ENCODE measurements at places on chromosomes 1 and 21.

DNA sequence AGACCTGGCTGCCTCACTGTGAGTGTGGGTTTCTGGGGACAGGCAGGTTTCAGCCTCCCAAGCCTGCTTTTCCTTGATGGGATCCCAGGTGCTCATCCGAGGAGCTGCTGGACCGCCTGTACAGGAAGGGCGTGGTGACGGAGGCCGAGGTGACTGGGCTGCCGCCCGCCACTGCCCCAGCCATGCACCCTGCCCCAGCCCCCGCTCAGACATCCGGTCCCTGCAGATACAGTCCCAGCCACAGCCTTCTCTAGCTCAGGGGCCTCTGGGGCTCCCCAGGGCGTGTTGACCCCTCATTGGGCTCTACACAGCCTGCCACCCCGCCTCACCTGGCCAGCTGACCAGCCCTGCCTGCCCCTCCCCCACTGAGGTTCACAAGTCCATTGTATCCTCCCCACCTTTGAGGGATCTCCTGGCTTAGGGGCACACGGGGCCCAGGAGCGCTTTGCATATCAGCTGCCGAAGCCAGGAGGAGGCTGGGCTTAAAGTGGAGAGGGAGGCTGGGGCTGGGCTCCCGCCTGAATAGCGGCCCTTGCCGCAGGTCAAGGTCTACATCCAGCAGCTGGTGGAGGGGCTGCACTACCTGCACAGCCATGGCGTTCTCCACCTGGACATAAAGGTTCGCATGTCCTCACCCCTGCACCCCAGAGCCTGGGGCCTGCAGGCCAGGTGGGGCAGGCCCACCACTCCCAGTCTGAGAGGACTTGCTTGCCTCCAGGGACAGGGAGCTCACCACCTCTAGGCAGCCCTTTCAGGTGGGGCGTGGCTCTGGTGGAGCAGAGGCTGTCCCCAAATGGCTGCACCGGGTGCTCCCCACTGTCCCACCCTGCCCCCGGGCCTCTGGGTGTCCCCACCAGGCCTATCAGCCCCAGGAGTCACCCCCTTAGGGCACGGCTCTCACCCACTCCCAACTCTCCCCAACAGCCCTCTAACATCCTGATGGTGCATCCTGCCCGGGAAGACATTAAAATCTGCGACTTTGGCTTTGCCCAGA is 38.5 kb downstream of the TRIM11 start:
- no peak for DNase-seq

GRCh38 chr1:23013657-23014056 is 2.0 kb downstream of the TEX46 start:
- DNase-seq, result no peak

DNA sequence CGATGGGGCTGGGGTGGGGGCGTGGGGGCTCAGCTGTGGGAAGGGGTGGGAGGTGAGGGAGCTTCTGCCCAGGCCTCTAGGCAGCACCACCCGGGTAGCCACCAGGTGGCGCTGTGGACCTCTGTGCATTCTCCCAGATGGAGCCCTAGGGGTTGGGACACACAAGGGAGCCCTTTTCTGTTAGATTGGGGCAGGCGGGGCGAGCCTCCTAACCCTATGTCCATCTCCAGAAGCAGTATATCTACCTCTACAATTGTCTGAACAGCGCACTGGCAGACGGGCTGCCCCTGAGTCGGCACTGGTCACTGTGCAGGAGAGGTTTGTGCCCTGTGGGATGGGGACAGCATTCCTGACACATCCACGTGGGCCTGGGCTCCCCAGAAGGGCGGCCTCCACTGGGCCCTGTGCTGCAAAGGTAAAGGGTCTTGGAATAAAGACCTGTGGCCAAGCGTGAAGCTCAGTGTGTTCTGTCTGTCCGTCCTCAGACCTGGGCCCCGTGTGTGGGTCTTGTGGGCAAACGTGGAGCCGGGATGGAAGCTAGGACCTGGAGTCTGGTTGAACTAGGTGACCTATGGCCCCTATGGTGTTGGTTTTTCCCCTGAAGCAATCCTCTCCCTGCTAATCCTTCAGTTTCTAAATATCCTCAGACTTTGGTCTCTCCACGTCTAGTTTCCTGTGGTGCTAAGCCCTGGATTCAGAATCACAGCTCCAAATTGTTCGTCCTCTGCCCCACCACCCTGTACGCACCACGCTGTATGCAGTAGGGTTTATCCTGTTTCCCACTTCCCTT is 4.4 kb upstream of the LGR6 start:
- peak; percentile 61 for DNase-seq

GRCh38 chr1:2135941-2136340 is 58.6 kb downstream of the FAAP20 start:
- DNase-seq, result no peak

DNA sequence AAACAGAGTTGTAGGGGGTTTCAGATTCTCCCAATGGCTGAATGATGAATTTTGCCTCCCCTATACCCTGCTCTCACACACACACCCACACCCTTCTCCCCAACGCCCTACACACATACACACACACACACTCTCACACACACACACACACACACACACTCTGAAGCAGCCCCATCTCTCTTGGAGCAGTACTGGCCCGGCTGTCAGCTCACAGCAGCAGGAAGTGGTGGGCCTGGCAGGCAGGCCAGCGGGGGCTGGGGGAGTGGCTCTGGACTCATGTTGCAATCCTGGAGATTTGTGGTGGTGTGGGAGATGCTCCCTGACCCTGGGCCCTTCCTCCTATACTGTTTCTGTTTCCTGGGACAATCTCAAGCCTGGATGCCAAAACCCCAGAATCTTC is 2.2 kb downstream of the IKBKE start:
- no peak for DNase-seq

GRCh38 chr1:209761011-209761635 is 5.3 kb downstream of the TRAF3IP3 start:
- DNase-seq, result no peak

DNA sequence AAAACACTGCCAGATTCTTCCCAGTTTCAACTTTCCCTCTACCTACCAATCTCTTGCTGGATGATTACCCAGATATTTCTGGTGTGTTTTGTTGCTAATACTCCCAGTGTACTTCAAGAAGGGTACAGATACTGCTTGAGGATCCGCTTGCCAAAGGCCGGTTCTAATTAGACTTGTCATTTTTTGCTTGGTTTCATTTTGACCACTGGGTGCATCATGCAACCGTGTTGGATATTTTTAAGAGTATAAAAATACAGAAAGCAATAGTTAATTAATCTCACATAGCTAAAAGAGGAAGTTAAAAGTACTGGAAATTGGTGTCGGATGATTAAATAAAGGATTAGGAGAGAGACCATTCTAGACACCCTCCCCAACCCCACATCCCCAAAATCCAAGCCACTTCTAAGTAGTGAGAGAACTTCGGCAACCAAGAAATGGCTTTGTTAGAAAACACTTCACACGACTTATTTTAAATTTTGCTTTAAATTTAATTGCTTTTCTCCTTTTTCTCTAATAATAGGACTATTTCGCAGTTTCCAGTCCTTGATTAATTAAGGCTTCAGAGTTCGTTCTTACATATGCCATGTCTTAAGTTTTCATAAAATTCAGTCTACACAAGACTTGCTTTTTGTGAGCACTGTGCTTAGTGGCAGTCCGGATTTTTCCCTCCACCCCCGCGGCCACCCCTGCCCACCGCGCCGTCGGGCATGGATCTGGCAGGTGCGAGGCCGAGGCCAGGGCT is 2.5 kb upstream of the CDKN2C start:
- no peak for DNase-seq

DNA sequence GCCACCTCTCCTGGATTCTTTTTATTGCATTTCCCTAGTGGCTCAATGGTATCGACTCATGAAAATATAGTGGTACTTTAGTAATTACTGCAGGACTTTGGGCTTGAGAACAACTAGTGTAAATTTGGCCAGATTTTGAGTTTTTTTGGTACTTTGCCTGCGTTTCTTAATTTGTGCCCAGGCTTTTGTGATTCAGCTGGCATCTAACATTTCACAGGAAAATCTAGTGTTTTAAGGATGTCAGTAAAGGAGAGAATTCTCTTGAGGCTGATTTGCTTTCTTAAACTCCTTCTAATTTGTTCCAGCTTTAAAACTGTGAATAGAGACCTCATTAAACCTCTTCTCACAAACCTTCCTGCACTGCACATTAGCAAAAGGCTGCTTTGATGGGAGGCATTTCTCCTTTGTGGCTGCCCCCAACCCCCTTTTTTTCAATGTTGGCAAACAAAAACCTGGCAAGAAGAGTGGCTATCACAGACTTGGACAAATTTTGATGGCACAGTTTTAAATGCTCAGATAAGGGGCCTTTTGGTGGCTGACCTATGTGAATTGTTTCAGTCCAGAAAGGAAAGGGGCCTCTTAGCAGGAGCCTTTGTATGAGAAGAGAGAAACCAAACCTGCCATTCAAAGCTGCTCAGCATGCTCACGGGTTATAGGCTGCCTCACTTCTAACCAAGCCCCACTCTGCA is 113.4 kb upstream of the RAVER2 start:
- no peak for DNase-seq

DNA sequence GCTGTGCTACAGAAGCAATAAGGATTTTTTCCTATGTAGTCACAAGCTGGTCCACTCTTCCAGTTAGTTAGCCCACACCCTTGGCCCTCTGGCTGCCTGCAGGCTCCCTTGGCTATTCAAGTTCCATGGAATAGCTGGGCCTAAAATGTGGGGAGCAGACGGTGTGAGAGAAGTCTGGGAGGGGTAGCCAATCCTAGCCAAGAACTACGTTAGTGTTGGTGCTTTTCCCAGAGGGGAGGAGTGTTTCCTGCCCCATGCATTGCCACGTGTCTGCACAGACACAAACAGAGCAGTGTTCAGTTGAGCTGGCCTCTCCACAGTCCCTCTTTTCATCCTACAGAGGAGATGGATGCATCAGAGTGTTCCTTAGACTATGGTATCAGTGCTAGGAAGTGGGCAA is 59.0 kb upstream of the IPO9 start:
- no peak for DNase-seq

GRCh38 chr21:16330082-16330907 is 600.5 kb downstream of the USP25 start:
- no peak for DNase-seq

DNA sequence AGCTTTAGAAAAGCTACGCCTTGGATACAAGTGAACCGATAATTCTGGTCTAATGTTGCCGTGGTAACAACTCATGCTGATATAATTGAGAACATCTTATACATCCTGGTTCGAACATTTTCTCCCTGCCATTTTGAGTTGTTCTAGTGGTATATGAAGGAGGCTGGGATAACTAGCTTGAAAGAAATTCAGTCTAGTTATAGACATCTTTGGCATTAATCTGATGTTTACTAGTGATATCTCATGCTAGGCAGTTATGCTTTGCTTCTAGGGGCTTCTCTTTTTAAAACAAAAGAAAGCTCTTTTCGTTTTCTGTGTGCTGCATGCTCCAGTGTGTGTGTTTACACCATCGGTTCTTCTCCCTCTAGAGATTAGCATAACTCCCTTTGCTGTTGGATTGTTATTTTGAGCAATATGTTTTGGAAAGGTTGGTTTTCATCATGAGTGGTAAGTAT is 20.5 kb downstream of the PRKACB start:
- no peak for DNase-seq

GRCh38 chr1:202014915-202015661 is 4.7 kb downstream of the ELF3 start:
- no peak for DNase-seq

- DNase-seq, result no peak
These were observed 18.6 kb downstream of the NADK start for GRCh38 chr1:1759456-1760344.

DNA sequence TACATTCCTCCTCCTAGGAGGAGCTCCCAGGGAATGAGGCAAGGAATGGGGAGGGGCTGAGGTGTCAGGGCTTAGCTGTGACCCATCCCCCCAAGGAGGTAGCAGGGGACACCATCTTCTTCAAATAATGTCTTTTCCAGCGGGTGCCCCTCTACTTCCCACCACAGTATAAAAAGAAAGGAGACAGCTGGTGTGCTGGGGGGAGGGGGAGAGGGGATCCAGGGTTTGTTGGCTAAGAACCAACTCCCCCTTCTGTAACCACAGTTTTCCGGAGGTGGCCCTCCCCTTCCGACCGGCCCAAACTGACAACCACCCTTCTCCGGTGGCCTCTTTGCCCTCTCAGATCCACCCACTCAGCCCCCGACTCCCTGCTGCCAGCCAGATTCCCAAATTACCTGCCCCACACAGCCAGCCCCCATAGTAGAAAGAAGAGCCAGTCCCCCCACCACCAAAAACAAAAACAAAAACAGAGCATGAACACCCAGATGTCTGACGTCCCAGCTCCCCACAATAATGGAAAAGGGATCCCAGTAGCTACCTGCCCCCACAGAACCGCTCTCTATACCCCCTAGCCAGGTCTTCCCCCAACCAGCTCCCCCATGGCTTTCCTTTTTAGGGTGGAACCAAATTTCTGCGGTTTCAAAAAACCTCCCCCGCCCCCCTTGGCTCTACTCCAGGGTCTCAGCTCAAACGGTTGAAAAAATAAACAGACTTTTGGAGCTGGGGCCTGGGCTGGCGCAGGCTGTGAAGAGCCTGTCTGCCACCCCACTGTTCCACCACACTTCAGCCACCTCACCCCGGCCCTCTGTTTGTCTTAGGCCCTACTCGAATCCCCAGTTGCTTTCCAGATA is 2.1 kb downstream of the ARHGEF2 start:
- no peak for DNase-seq

GRCh38 chr1:173431304-173432045 is 45.7 kb upstream of the PRDX6 start:
- peak; percentile 78 for DNase-seq

DNA sequence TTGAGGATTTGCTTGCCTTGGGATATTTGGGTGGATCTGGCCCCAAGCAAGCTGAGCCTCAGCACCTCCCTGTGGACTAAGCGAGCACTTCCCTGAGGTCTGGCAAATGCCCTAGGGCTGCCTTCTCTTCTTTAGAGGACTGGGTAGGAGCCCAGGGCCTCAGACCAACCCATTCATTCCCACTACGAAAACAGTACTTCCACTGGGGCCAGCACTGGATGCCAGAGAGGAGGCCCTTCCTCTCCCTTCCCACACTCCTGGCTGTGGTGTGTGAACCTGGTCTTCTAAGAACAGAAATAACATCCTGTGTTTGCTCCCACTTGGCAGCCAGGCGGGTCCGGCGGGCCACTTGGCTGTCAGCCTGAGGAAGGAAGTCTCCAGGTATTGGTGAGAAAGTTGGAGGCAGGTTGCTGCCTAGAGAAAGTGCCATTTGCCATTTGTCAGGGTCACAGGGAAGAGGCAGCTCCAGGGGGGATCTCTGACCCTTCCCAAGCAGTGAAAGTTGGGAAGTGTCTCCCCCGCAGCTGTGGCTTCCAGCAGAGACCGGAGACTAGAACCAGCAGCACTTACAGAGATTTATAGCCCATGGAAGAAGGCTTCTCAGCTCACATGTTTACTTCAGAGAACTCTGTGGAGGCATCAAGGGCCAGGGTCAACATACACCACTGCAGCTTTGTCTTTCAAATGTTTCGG is 323.5 kb downstream of the SIPA1L2 start:
- DNase-seq, result no peak

- DNase-seq, result no peak
These were observed 499 bp upstream of the SH3GLB1 start for GRCh38 chr1:86703696-86704457.

- no peak for DNase-seq
These were observed 1873.5 kb downstream of the NCAM2 start for GRCh38 chr21:22871692-22872091.

GRCh38 chr1:154807048-154807591 is 63.0 kb downstream of the KCNN3 start:
- DNase-seq, result no peak

Data from activated CD4-positive, CD25-positive, alpha-beta regulatory T cell (primary cell).